ENCODE measurements at places on chromosomes 11 and 22.

DNA sequence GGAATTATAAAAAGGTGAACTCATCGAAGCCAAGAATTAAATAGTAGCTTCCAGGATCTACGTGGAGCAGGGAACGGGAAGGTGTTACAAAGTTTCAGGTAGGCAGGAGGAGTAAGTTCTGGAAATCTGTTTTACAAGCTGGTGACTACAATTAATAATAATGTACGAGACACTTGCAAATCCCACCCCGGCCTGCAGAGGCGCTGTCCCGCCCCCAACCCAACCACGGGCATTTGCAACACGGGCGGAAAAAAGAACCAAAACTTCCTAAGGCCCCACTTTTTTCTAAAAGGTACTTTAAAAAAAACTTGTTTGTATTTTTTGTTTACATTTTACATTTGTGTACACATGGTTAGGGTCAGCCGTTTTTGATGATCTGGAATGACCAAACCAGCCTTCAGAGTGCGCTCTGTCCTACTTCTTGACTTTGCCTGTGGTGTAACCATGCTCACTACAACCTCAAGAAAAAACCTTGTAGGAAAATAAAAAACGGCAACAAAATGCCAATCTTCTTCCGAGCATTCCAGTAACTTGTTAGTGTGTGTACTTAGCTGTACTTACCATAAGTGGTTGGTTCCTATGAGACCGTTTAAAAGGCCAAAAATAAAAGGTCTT, 449.6 kb upstream of the B3GAT1 start:
- no peak for DNase-seq

DNA sequence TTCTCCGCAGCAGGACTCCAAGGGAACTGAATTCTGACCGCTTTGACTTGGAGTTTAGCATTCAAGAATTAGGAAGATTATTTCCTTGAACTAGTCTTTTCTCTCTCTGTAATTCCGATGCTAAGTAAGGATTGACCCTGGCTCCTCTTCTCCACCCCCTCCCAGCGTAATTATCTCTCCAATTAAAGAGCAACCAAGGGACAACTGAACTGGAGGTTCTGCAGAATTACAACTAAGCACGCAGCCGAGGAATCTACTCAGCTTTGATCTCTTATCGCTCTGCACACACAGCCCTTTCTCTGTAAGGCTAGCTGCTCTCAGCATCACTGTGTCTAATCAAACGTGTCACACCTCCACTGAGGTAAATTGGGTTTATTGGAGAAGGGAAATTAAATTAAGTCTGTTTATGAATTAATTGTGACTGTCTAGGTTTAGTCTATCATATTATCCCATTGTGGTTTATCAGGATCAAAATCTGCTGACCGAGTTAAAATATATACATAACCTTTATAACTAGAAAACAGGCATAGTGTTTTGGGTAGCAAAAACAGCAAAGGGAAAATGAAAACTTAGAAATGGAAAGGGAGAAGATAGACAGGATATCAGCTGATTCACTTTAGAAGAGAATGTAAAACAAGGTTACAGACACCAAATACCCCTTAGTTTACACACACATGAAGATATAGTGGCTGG, 241.3 kb upstream of the LARGE1 start:
- no peak for DNase-seq

GRCh38 chr11:112655371-112655770, 305.8 kb upstream of the NCAM1 start:
- peak; percentile 41 for DNase-seq

DNA sequence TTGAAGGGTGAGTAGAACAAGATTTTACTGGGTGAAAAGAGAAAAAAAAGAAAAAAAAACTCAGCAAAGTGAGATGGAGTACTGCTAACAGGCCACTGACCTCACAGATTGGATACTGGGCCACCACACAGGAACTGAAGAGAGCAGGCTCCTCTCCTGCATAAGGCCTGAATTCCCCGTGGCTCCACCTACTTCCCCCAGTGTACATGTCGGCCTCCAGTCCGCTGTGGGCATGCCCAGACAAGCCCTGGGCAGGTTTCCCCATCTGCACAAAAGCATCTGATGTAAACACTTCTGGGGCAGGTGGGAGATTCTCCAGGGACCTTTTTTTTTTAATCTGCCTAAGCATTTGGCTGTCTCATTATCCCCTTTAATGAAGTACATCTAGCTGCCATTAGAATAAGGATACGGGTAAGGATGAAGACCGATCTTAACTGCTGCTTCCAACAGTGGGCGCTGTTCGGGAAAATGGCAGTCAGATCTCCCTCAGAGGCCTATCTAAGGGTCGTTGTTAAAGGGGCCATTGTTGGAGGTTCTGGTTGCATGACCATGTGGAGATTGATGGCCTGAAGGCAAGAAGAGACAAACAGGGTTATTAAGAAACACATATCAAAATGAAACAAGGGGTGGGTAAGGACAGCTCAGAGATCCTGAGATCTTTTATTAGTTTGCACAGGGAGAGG, 48.5 kb downstream of the MS4A13 start:
- no peak for DNase-seq

- DNase-seq: no peak
These were observed 26.4 kb downstream of the RSPH14 start for GRCh38 chr22:23115369-23115768.

DNA sequence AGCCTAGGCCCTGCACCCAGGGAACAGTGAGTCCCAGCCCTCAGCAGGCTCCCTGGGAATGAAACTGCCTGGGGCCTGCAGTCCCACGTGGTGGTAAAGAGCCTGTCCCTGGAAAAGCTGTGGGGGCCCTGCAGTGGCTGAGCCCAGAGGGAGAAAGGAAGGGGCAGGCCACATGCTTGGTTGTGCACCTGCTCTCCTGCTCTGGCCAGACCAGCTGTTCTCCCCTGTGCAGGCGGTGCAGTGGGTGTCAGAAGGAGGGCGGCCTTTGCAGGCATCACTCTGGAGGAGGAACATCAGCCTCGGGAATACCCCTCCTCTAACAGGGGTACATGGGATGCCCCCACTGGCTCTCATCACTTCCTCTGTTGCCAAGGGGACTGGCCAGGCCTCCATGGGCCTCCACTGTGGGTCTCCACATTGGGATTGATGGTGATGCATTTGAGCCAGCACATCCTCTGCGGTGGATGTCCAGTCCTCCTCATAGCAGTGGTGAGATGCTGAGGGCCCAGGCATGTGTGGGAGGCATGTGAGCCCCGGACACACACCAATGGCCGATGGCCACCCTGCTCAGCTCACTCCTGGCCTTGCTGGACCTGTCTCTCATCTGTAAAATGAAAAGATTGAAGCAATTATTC, 690.4 kb downstream of the BRD1 start:
- DNase-seq: no peak

DNA sequence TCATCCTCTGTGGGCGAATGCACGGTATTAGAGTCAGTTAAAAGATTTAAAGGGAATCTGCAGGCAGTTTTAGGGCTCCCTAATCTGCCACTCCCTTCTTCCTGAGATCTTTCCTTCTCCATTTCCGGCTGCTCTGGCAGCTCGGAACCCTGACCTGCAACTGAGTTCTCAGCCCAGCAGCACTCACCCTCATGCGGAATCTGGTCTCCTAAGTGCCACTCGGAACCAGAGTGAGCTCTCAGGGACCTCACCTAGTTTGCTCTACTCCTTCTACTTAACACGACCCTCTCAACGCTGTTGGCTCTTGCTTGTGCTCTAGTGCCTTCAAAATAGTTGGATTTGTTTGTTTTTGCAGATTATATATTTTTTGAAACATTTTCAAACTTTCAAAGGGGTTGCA, 19.3 kb upstream of the IL10RA start:
- DNase-seq: no peak

- DNase-seq: no peak
These were observed 32.4 kb downstream of the MCAM start for GRCh38 chr11:119284344-119285157.

DNA sequence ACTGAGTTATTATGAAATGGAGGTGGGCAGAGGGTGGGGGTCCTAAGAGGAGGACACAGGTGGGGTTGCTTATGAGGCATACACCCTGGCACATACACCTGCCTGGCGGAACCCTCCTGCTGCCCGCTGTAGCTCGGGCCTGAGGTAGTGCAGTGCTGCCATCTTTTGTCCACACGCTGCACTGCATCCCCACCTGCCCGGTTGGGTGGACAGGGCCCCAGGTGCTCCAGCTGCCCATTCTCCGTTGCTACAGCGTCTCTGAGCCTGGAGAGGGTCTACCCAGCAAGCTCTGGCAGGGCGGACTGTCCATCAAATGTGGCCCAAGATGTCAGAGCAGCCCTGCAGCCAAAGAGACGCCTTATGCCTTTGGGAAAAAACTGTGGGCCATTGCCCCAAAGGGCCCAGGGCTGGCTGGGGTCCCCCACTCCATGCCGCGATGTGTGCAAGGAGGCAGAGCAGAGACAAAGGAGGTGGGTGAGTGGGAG, 131.2 kb downstream of the BUD13 start:
- DNase-seq: no peak

GRCh38 chr22:21673534-21674321, 7.9 kb downstream of the PPIL2 start:
- DNase-seq: no peak

GRCh38 chr11:113493206-113493605, 18.0 kb upstream of the DRD2 start:
- no peak for DNase-seq

DNA sequence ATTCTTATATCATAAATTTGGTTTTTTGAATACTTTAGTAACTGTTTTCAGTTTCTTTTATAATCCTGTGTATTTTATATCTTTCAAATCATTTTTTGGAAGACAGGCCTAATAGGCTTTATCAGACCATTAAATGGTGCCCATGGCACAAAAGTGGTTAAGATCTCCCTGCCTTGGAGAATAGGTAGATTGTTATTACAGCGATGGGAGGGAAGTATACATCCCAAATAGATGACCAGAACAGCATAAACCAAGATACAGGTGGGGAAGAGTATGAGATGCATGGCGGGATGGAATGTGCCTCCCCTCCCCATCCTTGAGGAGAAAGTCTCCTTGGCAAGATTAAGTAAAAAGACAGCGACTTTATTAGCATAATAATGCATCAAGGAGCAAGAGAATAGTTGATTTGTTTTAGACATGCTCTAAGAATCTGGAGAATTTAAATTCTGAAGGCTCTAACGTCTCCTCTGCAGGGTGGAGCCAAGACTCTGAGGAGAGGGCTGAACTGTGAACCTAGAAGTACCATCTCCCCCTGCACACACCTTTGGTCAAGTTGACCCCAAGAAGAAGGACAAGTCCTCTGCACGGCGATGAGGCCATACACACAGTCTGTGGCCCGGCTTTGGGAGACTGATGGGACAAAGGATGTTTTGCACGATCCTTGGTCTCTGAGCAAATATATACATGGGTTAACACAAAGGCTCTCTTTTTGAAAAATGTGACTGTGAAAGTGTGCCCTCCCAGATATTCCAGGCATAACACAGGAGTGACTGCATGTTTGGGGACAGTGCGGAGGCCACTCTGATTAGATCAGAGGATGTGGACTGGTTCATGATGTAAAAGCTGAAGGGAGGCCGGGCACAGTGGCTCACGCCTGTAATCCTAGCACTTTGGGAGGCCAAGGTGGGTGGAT, 61.1 kb upstream of the SLC35C1 start:
- no peak for DNase-seq

- no peak for DNase-seq
These were observed 301.2 kb downstream of the CADM1 start for GRCh38 chr11:115202900-115203552.

DNA sequence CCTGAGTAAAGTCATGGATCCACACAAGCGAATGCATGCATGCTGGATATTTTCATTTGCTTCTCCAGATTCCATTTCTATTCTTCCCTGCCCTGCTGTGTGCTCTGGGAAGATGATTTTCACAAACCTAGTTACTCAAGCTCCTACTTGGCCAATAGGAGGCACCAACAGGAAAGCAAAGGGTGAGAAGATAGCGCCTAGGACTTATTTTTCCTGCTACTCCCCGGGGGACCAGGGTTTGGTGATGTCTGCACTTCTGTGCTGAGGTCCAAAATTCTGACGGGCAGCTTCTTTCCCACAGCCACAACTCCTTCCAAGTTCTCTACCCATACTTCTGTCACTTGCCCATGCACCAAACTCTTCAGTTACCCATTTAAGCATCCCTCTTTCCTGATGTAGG, 509.3 kb upstream of the TENM4 start:
- DNase-seq: no peak

DNA sequence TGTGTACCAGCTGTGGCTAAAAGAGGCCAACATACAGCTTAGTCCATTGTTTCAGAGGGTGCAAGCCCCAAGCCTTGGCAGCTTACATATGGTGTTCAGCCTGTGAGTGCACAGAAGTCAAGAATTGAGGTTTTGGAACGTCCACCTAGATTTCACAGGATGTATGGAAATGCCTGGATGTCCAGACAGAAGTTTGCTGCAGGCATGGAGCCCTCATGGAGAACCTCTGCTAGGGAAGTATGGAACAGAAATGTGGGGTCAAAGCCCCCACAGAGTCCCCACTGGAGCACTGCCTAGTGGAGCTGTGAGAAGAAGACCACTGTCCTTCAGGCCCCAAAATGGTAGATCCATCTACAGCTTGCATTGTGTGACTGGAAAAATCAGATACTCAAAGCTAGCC, 42.2 kb upstream of the PTH start:
- DNase-seq: no peak

GRCh38 chr11:20561915-20562314, 37.5 kb upstream of the SLC6A5 start:
- DNase-seq: no peak

GRCh38 chr11:119263352-119263940, 53.5 kb downstream of the MCAM start:
- no peak for DNase-seq

GRCh38 chr11:67022961-67023956, at the start of gene SYT12:
TSS of gene SYT12 (plus strand) at chr11:67023134. CDS start at chr11:67030145, 7,011 bp downstream.
- DNase-seq: peak; percentile 46

GRCh38 chr22:19806213-19807160, 45.9 kb downstream of the TBX1 start:
- DNase-seq: no peak

DNA sequence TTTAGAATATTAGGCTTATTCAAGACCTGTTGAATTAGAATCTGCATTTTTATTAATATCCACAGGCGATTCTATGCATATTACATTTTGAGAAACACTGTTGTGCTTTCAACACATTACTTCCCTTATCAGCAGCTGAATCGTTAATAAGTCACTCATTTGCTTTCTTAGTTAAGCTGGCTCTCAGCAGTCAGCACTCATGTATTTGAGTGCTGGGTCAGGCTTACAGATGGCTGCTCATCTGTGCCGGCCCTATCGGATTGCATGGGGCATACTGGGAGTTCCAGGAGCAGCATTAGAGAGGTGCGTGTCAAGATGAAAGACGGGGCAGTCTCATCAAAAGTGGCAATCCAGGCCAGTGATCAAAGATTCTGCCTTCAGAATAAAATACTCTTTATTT, 10.8 kb upstream of the OR51L1 start:
- DNase-seq: no peak

DNA sequence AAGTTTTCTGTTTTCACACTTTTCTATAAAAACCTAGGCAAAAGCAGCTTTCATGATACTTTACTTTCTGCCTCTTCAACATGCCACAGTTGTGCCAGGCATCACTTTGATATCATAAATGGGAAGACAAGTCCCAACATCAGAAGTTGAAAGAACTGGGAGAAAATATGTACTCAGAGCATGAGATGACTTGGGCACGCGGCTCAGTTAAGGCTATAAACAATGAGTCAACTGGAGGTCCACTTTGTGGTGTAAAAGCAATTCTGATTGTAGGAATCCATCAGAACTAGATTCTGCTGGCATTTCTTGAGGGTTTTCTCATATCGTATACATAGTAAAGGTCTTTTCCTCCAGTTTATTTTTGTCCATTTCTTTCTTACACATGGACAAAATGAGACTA, 109.7 kb upstream of the USP47 start:
- no peak for DNase-seq

GRCh38 chr11:1042626-1043562, 6.4 kb upstream of the MUC6 start:
- DNase-seq: no peak
